ENCODE measurements at places on chromosomes 1 and 21.

GRCh38 chr1:6209661-6210580 lies 4.0 kb downstream of the RNF207 start:
- no peak for DNase-seq

- DNase-seq = no peak
Measured at GRCh38 chr1:224373008-224373590, 16.4 kb downstream of the CNIH4 start.

- DNase-seq = no peak
Measured at GRCh38 chr1:6511056-6511455, 19.6 kb upstream of the PLEKHG5 start.

- DNase-seq = no peak
Measured at GRCh38 chr1:209368864-209369598, 214.5 kb upstream of the CAMK1G start.

DNA sequence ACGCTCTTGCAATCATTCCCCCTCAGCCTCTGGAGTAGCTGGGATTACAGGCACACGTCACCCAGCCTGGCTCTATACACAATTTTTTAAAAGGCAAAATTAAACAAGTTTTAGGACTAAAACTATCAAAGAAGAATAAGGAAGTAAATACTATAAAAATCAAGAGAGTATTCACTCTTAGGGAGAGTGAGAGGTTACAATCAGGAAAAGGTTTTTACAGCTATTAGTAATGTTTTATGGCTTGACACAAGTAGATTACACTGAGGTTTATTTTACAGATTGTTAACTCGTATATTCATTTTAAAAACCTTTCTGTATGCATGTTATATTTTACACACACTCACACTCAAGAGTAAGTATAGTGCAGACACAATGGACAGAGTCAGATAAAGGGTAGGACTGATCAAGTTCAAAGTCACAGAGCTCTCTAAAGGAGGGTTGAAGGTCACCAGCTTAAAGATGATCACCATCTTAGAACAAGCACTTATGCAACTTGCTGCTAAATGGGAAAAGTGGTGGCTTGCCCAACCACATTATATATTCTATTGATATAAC lies 77.9 kb upstream of the MAN1A2 start:
- DNase-seq = no peak

DNA sequence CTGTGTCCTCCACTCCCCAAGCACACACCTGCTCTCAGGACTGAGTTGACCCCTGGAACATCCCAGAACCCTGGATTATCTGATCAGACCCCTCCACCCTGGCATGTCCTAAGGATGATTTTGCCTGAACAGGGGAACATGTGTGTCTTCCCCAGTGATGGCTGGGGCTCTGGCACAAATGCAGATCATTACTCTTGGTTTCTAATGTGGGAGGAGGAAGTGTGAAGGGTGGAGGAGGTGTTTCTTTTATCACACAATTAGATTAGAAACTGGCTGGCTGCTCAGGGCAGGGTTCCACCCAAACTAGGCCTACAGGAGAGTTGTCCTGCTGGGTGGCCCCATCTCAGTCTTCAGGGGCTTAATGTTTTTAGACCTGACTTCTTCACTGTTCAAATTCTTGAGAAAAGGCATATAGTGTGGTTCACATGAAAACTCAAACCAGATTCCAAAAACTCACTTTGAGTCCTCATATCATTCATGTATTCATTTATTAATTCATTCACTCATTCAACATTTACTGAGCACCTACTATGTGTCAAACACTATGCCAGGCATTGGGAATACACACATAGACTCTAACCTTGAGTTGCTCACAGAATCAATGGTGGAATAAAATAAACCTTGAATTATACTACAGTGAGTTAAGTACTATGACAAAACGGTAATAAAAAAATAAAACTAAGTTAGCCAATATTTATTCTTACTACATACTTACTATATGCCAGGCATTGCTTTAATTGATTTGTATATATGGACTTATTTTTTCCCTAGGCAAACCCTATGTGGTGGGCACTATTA lies 221.8 kb upstream of the JUN start:
- no peak for DNase-seq

GRCh38 chr21:28136656-28137255 lies 855.9 kb downstream of the LTN1 start:
- no peak for DNase-seq

- no peak for DNase-seq
Measured at GRCh38 chr1:38783640-38784229, 75.8 kb downstream of the RRAGC start.

DNA sequence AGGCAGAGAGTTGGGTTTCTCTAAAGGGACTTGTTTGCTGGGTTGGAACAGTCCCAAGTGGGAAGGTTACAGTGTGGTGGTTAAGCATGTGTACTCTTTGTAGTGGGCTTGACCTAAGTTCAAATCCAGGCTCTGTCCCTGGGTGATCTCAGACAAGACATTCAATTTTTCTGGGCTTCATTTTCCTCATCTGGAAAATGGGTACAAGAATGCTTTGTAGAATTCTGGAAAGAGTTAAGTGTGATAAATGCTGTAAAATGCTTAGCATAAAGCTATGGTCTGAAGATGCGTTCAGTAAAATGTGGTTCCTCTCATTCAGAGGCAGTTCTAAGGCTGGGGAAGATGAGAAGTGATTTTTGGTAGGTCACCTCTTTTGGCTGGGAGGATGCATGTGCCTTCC lies 805 bp downstream of the GRHL3 start:
- no peak for DNase-seq

- DNase-seq = no peak
Measured at GRCh38 chr1:24481843-24482610, 20.6 kb upstream of the RCAN3 start.

- DNase-seq = no peak
Measured at GRCh38 chr1:22658385-22659163, 5.5 kb downstream of the C1QB start.

DNA sequence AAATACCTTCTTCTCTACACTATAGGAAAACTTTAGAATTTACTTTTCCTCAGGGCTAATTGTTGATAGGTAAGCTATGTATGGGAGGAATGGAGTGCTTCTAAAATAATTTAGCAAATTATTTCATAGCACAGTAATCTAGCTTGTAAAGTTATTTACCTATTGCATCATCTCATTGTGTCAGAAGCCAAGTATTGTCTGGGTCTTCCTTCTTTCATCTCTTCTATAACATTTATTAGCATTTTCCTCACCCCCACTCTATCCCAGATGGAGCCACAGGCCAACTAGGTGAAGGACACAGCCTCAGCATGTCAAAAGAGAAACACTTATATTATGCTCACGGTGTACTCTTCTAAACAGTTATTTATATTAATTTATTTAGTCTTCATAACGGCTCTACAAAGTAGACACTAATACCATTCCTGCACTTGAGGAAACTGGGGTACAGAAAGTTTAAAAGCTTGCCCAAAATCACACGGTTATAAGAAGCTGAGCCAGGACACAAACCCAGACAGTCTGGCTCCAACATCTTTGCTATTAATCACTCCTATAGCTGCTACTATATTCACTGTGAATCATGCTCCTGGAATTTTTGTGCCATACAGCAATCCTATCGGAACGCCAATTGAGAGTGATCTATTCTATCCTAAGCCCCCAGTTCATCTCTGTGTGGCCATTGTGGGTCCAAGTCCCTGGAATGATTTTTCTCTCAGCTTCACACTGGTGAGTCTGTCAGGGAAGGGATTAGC lies 43.1 kb downstream of the OR10J5 start:
- DNase-seq = no peak

DNA sequence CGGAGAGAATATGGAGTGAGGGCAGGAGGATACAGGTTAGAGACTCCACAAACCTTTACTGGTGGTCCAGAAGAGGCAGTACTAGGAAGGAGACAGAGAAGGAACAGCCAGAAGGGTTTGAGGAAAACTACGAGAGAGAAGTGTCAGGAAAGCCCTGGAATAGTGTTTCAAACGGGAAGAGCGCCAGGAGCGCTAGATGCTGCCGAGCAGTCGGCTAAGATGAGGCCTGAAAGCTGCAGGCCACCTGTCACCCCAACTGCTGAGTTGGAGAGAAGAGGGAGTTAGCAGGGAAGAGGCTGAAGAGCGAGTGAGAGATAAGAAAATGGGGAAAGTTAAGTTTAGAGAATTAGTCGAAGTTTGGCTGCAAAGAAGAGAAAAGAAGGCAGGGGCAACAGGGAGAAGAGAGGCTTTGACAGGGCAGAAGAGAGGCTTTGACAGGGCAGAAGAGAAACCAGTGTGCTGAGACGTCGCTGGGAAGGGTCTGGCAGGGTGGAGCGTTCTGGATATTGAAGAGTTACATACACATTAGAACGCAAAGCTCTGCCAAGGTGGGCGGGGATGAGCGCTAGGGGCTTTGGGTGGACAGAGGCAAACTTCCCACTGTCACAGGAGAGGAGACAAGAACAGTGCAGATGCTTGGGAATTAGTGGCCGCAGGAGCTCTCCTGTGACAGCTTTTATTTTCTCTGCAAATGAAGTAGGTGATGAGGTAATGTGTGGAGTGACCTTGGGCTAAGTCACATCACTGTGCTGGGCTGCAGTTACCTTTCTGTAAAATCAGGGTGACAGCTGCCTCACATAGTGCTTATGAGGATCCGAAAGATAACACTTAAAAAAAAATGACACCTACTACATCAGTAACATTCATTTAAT lies 31.2 kb downstream of the PCSK9 start:
- DNase-seq = no peak

- no peak for DNase-seq
Measured at GRCh38 chr1:77876884-77877283, 11.5 kb upstream of the NEXN start.

GRCh38 chr1:20191266-20191825 lies 5.0 kb upstream of the PLA2G2C start:
- DNase-seq = no peak

DNA sequence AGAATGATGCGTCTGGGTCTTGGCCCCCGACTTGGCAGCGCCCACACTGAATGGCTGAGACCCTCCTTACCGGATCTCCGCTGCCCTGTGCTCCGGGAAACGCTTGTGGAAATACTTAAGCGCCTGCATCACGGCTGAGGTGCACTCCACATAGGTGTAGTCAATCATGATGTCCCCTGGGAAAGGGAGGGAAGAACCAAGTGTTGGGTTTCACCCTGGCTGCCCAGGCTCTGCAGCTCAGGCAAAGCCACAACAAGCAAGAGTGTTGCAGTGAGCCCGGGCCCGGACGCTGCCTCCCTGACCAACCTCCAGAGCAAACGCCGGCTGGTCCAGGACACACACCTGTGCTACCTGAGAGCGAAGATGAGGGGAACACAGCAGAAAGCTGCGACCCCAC lies 21.5 kb upstream of the SPATC1L start:
- no peak for DNase-seq

- DNase-seq = no peak
Measured at GRCh38 chr1:191695865-191696264, 462.4 kb upstream of the RGS18 start.

DNA sequence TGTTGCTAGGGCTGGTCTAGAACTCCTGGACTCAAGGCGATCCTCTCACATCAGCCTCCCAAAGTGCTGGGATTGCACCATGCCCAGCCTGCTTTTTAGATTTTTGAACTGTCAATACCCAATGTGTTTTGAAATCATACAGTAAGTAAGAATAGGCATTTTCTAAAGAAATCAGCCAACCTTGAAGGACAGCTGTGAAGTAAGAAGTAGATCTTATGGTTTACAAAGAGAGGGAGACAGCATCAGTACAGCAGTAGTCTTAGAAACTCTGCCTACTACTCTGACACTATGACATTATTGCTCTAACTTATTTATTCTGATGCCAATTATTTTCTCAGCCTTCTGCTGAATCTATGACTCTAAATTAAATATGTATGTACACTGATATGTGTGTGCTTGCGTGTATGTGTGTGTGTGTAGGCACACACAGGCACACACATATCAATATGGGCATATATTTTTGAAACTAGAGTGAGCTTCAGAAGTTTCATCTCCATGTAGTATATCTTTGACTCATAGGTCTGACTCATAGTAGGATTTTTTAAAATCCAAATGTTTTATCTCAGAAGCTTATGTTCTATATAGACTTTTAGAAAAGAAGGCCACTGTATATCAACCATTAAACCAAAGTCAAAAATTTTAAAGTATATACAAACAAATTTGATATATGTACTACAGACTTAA lies 140.4 kb downstream of the COL24A1 start:
- DNase-seq = no peak

DNA sequence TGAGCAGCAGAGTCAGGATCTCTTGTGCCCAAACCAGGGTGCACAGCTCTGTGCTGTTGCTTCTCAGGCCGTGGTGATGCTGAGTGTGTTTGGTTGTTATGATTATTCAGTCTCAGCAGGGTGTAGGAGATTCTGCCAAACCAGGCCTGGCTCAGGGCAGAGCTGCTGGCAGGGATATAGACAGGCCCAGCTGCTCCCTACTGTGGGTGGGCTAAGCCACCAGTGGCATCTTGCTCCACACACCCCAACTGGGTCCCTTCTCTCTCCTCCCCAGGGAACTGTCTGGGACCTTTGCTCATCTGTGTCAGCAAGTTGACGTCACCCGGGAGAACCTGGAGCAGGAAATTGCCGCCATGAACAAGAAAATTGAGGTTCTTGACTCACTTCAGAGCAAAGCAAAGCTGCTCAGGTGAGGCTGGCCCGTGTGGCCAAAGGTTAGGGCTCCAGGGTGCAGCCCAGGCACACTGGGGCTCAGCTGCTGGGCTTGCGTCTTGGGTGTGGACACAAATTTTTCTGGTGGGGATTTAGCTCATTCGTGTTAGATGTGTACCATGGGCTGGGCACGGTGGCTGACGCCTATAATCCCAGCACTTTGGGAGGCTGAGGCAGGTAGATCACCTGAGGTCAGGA lies 9.9 kb upstream of the MIIP start:
- DNase-seq = no peak

- no peak for DNase-seq
Measured at GRCh38 chr1:57949168-57949567, 525.3 kb upstream of the DAB1 start.

GRCh38 chr1:53016705-53017104 lies 45.3 kb upstream of the PODN start:
- DNase-seq = no peak

Data from stimulated activated CD4-positive, alpha-beta T cell treated with anti-CD3 and anti-CD28 coated beads, TNF-alpha, amount 100 ng/mL, for 4 hours (primary cell).